ENCODE measurements at places on chromosomes 13 and 19. TPM values are rescaled to one million over a fixed set of nuclear protein-coding genes. Genes with fewer than 3 reads are reported as not detected.

ANGPTL4 gene
- 2.3 TPM for total RNA-seq

ACP7 gene
- total RNA-seq, result 0.10 TPM

ZNF17 gene
- 11.0 TPM for total RNA-seq

CNFN gene
- total RNA-seq, result not detected

C1QTNF9B gene
- total RNA-seq, result not detected

C19orf85 gene
- total RNA-seq, result not detected

RPL13A gene
- total RNA-seq, result 2,988 TPM

SWSAP1 gene
- total RNA-seq, result 3.9 TPM

ZNF792 gene
- total RNA-seq, result 6.8 TPM

SAMD1 gene
- 130 TPM for total RNA-seq

LMTK3 gene
- total RNA-seq, result 2.0 TPM

CD70 gene
- 55.4 TPM for total RNA-seq

C13orf42 gene
- not detected for total RNA-seq

FBXO17 gene
- total RNA-seq, result 0.10 TPM

KASH5 gene
- total RNA-seq, result not detected

ZNF723 gene
- total RNA-seq, result not detected

FXYD5 gene
- 309 TPM for total RNA-seq

ZNF548 gene
- total RNA-seq, result 11.3 TPM

PLPPR3 gene
- total RNA-seq, result not detected

PCDH9 gene
- total RNA-seq, result 0.27 TPM

PNMA8A gene
- total RNA-seq, result not detected

OR4F17 gene
- not detected for total RNA-seq

ATXN8OS gene
- total RNA-seq, result not detected

SPIB gene
- total RNA-seq, result 1.3 TPM

ZNF575 gene
- total RNA-seq, result 1.4 TPM

RASAL3 gene
- 130 TPM for total RNA-seq

CLEC11A gene
- 0.83 TPM for total RNA-seq

LRP3 gene
- total RNA-seq, result 0.13 TPM

FCER2 gene
- total RNA-seq, result not detected

POSTN gene
- total RNA-seq, result not detected

CLDND2 gene
- 16.2 TPM for total RNA-seq

GDF15 gene
- total RNA-seq, result not detected

STARD13 gene
- total RNA-seq, result 6.9 TPM
